Endodermal cell (in vitro differentiated cells): ENCODE measurements at places on chromosomes 12 and 14. TPM values are rescaled to one million over a fixed set of nuclear protein-coding genes. Genes with fewer than 3 reads are reported as not detected.

DNA sequence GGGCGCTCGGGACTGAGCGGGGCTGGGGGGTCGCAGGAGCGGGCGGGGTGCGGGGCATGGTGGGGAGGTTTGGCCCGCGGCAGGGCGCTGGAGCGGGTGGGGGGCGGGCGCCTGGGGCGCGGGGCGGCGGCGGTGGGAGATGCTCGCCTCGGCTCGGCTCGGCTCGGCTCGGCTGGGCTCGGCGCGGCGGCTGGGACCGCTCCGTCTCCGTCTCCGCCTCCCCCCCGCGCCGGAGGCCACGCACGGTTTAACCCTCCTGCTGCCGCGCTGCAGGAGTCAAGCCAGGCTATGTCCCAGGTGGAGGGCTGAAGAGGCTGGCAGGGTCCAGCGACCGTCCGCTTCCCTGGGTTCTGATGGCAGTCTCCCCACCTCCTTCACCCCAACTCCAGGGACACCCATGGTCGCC is at the start of gene PIANP:
Gene PIANP (minus strand): TSS at position 170 of the 406 bp plus-strand sequence. CDS start 2,754 bp downstream, outside the sequence.
- no peak within 1 kb of the TSS for H3K27ac ChIP-seq
- H3K27me3 ChIP-seq = peaks cover 33% of the 10 kb centered on the region
- no peaks in the 10 kb centered on the region for H3K36me3 ChIP-seq

GRCh38 chr14:63752449-63753169 is 24.7 kb upstream of the SGPP1 start:
- no peak overlapping the region for H3K27ac ChIP-seq
- H3K4me3 ChIP-seq = no peak overlapping the region
- DNase-seq = no peak
- no peaks in the 10 kb centered on the region for H3K27me3 ChIP-seq
- no peaks in the 10 kb centered on the region for H3K36me3 ChIP-seq

DNA sequence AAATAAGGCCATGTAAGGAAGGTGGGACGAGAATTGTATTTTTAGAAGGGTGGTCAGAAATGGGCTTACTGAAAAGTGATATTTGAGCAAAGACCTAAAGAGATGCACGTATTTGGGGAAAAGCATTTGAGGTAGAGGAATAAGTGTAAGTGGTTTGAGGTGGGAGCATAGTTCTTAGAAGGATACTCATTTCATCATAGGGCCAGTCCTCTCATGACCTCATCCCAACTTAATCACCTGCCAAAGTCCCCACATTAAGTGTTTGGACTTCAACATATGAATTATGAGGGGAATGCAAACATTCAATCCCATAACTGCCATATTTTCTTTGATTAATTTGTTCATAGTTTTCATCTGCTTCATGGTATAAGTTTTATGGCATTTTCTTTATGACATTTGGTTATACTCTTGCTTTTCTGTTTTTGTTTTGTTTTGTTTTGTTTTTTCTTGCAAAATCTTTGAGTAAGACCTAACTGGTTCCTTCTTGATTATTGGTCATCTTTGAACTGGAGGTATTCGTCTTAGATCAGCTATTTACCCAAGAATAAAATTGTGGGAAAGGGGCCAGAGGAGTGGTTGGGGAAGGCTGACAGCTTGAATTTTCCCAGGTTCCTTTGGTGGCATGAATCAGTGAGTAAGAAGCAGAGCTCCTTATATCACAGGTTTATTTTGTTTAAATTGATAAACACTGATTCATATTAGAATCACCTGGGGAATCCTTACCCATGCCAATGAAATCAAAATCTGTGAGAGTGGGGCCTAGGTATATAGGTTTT is 24.2 kb downstream of the GNPNAT1 start:
- H3K27me3 ChIP-seq = no peaks in the 10 kb centered on the region
- H3K4me1 ChIP-seq = no peaks in the 10 kb centered on the region
- H3K27ac ChIP-seq = no peak overlapping the region
- peaks cover 57% of the 10 kb centered on the region for H3K36me3 ChIP-seq

Gene GPX2
- total RNA-seq = 1.7 and 2.6 TPM in 2 replicates

- no peak overlapping the region for H3K27ac ChIP-seq
- DNase-seq = no peak
- H3K36me3 ChIP-seq = peaks cover 4% of the 10 kb centered on the region
- H3K4me1 ChIP-seq = no peaks in the 10 kb centered on the region
- H3K27me3 ChIP-seq = no peaks in the 10 kb centered on the region
- H3K4me3 ChIP-seq = no peak overlapping the region
These were observed 13.4 kb downstream of the AKAP5 start for GRCh38 chr14:64478634-64479250.
